ENCODE measurements at places on chromosomes 2 and 18.

DNA sequence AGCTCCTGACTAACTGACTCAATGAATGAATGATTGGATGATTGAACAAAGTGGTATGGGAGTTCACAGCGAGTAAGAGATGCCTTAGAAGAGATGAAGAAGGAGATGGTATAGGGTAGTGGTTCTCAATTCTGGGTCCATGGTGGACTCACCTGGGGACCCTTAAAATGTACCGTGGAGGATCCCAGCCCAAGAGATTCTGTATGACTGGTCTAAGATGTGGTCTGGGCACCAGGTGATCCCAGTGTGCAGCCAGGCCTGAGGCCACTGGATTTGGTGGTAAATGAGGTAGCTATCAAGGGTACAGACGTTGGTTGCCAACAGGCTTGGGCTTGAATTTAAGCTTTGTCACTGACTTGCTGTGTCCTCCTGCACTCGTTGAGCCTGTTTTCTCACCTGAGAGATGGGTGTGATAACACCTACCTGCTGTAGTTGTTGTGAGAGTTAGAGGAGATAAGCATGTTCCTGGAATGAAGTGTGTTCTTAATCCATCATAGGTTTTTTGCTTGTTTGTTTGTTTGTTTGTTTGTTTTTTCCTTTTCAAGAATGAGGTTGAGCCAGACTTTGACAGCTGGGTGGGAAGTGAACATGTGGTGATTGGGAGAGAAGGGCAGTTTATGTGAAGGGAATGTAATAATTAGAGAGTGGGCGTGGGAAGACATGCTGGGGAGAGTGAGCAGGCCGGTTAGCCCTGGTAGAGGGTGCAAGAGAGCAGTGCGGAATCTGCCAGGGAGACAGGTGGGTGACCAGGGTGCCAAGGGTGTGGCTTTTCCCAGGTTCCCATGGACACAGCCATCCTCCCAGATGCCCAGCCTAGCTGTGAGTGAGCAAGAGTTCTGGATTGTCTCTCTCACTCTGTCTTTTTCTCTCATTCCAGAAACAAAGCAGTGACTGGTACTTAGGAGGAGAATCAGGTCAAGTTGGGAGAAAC, 31.4 kb upstream of the IL1B start:
- no peak for DNase-seq

GRCh38 chr2:151729837-151730236, 4.4 kb downstream of the NEB start:
- no peak for DNase-seq

GRCh38 chr2:238235331-238235732, 4.5 kb downstream of the HES6 start:
- no peak for DNase-seq

- no peak for DNase-seq
These were observed 6.1 kb downstream of the FAM124B start for GRCh38 chr2:224395620-224396390.

DNA sequence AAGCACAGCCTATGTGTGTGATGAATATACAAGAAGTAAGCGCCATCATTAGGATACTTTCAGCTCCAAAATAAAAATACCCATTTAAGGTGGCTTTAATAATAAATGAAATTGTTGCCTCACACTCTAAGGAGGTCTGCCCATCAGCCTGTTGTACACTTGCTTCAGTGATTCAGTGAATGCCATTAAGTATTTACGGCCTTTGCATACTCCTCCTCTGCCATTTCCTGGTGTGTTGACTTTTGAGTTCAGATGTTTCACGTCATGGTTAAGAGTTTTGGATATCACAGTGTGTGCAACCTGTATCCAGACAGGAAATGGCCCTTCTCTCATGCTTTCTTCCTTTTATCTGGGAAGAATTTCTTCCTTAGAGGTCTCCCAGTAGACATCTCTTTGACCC, 38.6 kb upstream of the SNORC start:
- no peak for DNase-seq

DNA sequence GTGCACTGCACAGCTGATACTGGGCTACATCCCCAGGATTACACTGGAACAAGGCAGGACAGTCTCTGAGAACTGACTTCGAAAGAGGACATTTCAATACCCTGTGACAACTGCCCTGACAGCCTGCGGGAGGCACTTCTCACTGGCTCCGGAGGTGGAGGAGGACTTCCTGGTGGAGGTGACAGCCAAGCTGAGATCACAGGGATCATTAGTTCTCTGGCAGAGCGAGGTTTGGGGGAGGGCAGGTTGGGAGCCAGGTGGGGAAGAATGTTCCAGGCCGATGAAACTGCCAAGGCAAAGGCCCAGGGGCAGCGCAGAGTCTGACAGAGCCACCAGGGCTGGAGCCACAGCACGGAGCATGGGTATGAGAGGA, 28.0 kb upstream of the NPAS2 start:
- DNase-seq, result no peak

- DNase-seq, result no peak
These were observed 249.4 kb downstream of the EPHA4 start for GRCh38 chr2:221322741-221323140.

DNA sequence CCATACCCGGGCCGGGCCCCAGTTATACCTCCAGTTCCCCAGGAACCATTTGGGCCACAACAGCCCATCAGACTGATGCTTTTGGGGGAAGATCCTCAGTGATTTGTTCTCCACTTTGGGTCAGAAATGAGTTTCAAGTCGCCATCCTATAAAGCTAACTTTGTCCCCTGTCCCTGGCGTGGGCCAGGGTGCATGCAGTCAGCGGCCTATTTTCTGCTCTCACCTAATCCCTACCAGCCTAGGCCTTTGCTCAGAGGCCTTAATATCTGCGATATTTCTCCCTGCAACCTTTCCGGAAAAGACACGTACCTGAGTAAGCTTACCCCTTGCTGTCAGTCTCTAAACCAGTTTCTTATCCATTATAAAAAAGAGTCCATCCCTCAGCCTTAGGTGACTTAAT, 7.2 kb downstream of the DNMT3A start:
- DNase-seq, result no peak

GRCh38 chr2:108813732-108814131, 27.2 kb downstream of the CCDC138 start:
- DNase-seq, result no peak

DNA sequence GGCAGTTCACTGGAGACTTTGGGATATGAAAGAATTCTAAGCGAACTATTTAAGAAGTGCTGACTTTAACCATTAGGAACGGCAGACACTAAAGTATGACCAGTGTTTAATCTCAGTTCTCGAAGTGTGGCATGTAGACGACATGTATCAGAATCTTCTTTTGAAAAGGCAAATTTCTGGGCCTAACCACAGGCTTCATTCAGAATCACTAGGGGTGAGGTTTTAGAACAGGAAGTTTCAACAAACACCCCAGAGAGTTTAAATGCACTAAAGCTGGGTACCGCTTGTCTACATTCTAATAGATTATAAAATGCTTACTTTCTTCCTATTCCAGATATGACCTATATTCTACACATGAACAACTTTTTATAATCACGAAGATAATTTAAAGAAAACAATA, 180.3 kb downstream of the ANKRD44 start:
- no peak for DNase-seq

- no peak for DNase-seq
These were observed 672.7 kb downstream of the ZEB2 start for GRCh38 chr2:143847257-143847656.

DNA sequence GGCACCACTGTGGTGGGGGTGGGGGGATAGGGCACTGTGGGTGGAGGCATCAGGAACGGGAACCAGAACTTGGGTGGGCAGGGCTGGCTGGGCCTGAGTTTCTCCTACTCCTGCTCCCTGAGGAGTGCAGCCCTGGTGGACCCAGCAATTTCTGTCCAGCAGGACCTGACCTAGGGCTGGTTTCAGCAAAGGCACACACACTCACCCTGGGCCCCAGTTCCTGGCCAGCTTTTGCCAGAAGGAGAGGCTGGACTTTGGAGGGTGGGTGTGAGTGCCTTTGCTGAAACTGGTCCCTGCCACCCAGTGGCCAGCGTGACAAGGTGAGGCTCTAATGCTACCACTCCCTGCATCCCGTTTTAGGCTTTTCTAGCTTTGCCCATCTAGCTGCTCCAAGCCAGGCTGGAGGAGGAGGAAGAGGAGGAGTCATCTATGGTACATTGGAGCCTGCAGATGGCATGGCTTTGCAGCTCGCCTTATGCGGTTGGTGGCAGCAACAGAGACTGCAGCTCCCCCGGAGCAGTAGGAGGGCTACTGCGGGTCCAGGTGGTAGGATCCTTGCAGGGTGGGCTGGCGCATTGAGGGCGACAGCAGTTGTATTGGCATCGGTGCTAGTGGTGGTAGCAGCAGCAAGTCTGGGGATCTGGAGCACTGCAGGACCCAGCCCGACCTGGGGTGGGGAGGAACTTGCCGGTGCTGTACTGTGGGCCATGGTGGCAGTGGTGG, 40.4 kb upstream of the IMP4 start:
- no peak for DNase-seq

DNA sequence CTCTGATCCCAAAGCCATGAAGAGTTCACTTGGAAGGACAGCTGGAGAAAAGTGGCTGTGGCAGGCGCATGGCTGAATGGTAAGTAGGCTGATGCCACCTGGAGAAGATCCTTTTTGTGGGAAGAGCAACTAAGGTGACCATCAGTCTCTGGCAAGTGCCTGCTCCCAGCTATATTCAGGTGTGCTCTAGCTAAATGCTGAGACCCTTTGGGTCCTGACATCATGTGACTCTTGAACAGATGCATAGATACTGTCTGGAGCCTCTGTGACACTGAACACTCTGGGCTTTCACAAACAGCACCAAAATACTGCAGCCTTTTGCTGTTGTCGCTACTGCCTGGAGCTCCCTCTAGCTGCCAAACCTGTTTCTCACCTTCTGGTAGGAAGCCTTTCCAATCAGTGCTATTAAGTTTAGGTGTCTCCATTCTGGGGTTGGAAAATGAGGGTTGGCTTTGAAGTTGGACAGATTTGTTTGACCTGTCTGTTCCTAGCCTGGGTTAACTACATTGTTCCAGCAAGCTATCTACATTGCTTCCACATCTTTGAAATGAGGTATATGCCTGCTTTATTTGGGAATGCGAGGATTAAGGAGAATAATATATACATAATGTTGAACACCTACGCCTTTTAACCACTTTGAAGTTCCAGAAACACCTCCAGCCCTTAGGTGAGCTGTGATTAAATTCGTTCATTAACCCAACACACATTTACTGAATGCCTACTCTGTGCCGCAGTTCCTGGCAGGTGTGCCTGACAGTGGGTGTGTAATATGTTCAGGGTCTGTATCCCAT, 3.1 kb downstream of the EGR4 start:
- DNase-seq, result no peak

DNA sequence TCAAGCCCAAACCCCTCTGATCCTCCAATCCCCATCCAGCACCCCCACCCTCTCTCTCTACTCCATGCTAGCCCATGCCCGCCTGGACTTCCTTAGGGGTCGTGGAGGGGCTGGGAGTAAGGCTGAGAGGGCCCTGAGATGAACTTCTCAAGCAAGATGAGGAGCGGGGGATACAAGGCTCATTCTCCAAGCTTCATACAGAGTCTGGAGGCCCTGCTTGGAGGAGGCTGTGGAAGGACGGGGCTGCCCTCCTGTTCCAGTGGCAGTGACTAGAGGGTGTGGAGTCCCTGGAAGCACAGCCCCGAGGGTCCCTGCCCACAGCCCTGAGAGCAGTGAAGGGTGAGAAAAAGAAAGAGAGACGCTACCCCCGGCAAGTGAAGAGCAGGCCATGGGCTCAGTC, 45.6 kb downstream of the EMX1 start:
- no peak for DNase-seq

DNA sequence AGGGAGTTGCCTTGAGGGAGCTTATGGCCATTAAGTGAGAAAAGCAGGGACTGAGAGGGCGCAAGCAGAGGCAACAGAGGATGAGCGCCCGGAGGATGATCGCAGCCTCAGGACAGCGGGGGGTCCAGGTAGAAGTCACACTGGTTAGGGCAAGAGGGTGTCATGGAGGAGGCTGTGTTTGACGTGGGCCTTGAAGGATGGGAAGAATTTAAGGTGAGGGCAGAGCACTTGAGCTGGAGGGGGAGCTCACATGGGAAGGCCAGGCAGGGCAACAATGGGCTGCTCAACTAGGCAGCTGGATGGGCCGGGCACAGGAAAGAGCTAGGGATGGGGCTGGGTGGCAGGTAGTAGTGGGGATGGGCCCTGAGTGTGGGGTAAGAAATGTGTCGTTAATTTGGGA, 31.9 kb downstream of the FAM228A start:
- DNase-seq, result no peak

GRCh38 chr18:48884306-48884705, 66.5 kb downstream of the SMAD7 start:
- no peak for DNase-seq

DNA sequence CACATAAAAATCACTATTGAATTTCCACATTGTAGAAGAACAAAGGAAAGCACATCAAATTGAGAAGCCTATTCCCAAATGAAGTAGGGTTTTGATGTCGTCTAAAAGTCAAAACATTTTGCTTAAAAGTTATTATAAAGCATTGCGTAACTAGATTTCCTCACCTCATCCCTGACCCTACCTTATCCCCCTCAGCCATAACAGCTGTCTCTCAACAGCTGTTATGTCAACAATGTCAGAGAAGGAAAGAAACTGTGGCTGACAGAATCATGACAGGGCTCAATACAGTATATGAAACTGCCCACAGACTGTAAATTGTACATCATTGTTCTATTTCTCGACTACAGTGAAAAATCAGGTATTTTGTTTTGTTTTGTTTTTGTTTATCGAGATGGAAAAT, 63.0 kb upstream of the ACVR1C start:
- no peak for DNase-seq

DNA sequence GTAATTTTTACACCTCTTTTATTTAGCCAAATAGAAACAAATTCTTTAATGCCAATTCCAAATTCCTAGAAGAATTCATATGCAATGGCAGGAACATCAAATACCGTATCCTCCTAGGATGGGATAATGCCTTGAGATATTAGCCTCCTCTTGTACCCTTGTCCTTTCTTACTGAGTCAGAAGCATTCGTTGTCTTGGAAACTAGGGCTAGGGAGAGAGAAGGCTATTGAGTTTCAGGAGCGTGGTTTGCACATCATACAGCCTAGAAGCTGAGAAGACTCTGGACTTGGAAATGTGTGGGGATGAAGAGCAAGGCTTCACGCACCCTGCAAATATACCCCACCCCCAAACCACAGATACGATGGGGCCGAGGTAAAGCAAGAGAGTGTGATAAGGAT, 300.7 kb downstream of the SP3 start:
- DNase-seq, result no peak

Measured in stimulated activated CD4-positive, alpha-beta T cell treated with anti-CD3 and anti-CD28 coated beads, Interleukin-2, amount 100 ng/mL, for 48 hours (primary cell).